Activated effector memory CD4-positive, alpha-beta T cell treated with Interleukin-2 at 50 U/mL for 16 hours (primary cell): ENCODE measurements at places on chromosomes 16 and 17.

GRCh38 chr17:71398800-71399219, 722.0 kb upstream of the SOX9 start:
- no peak for DNase-seq

DNA sequence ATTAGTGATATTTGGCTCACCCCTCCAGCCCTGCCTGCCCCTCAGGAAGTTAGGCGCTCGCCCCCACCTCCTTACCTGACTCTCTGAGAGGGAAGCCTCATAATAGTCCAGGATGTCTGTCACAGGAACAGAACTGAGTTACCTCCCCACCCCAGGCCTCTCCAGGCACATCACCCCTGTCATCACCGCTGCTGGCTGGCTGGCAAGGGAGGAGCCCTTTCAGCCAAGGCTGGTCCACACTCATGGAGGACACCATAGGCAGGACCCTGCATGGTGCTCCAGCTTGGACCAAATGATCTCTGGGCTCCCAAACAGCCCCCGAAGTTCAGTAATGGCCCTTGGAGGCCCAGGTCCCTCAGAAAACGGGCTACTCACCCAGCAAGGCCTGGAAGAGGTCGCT, 1.5 kb downstream of the DLG4 start:
- no peak for DNase-seq

DNA sequence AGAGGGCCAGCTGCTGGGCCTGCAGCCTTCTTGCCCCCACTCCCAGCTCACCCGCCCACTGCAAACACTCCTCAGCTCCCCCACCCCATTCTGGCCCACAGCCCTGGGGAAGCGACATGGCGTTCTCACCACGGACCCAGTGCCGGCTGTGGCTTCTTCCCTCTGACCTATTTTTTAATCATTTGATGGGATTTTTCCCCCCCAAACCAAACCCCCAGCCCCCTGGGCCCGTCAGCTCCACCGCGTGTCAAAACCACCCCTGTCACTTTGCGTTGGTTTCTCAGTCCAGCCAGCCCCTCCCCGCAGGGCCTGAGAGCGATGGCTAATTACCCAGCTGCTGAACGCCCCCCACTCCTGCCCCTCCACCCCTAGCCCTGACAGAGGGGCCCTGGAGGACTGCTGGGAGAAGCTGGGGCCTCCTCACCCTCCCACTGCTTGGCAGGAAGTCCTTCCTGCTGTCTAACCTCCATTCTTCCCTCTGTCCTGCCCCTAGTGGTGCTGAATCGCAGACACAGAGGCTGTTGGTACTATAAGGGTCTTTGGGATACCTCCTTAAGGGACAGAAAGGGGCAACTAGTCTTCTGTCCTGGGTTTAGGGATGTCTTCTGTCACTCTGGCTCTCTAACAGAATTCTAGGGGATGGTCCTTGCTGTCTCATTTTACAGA, 7.5 kb upstream of the TBX21 start:
- DNase-seq, result no peak

DNA sequence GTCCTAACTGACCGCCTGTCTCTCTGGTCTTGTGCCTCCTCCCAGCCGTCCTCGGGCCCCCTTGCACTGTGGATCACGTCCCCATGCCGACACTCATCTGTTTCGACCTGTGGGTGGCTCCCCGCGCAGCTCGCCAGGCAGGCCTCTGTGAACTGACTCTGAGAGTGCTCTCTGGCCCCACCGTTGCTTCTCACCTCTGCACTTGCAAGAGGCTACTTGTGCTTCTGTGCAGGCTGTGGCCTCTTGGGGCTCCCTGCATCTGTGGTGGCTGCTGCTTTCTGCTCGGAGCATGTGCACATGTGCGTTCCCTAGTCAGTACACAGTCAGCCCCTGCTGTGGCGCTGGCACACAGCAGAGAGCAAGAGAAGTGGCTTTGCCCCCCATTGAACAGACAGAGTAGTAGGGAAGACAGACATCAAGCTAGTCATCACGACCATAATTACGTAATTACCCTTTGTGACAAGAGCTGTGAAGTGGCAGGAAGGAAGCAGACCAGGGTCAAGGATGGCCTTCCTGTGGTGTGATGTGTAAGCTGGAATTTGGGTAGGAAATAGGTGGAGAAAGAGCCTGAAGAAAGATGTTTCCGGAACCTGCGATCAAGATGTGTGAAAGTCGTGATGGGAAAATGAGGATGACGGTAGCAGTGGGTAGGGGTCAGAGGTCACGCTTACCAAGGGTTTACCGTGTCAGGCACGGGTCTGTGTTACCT, 256.0 kb upstream of the CACNG5 start:
- no peak for DNase-seq

DNA sequence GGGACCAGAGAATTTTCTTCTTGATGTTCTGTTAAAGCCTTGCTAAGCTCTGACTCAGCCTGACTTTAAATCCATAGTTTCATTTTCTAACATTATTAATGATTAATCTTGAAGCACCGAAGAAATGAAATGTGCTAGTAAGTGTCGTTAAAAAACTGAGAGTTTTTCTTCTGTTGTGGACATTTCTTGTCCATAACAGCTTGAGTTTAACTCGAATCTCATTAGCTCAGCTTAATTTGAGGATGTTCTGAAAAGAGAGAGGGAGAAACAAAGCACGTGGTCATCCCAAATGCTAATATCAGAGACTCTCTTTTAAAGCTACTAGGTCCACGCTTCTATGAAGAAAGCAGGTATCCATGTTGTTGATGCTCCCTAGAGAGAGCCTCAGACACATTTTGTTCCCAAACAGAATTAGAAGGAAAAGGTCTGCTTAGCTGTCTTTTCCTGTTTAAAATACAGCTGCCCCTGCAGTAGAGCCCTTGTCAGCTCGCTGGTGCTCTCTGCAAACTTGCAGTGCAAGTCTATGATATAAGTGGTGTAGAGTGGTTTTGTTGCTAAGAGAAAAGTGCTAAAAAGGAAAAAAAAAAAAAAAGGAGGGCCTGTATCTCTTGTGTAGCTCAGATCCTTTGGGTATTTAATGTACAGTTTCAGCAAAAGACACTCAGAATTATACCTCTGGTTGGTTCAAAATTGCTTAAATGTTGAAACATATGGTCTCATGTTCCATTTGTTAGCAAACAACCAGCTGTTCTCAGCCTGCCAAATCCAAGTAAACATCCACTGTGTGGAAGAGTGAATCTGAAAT, 191.1 kb upstream of the TBX2 start:
- DNase-seq, result no peak

GRCh38 chr17:64081802-64082799, 47.8 kb downstream of the ERN1 start:
- DNase-seq, result no peak

DNA sequence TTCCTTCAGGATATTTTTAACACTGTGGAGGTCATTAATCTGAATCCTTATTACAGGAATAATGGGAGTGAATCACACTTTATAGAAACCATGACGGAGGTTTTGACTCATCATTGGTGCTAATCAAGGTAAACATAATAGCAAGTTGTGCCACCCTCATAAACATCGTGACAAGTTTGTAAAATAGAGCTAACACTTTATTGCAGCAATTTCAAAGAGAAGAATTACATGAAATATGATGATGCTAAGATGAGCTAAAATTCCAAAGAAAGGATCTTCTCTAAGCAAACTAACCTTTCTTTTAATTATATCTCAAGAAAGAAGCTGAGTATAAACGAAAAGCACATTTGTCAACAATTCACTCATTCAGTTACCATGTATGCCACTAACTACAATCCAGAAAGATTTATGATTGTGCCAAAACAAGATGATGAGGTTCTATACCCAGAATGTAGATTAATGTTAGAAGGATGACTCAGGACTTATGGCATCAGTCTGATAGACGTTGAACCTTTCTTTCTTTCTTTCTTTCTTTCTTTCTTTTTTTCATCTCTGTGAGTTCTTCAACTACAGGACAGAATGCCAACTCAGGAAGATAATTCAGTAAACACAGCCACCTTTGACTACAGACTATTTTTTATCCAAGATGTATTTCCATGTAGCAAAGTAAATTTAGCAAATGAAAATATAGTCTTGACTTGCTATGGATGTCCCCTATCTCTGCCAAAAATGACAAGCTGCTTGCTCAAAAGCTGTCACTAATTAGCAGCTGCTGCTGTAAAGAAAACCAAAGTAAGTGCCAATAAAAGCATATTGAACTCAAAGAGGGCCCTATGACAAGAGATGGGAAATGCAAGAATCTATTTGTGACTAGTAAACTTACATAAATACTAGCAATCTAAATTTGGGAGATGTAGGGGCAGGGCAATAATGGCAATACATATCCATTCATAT, 23.3 kb downstream of the STAT5B start:
- no peak for DNase-seq

- DNase-seq, result no peak
These were observed 45.6 kb downstream of the CYB5B start for GRCh38 chr16:69469807-69470561.

DNA sequence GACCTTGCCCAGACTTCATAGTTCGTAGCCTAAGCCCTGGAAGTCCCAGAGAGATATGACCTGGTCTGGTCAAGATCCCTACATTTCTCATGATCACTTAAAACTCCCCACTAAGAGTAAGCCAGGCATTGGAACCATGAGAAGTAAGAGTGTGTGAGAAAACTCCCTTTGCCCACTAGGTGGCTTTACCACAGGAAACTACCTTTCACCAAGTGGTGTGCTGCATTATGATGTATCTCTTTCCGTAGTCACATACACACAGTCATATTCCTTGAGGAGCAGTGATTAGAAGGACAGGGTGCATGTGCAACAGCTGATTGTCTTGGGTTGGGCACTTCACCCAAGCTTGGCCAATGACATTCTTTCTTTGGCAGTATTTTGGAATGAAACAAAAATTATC, 639.3 kb downstream of the KCNJ2 start:
- DNase-seq, result no peak

- DNase-seq, result no peak
These were observed 62.7 kb downstream of the GAS7 start for GRCh38 chr17:10135539-10136257.

GRCh38 chr16:239948-240277, 5.3 kb downstream of the FAM234A start:
- DNase-seq, result no peak

DNA sequence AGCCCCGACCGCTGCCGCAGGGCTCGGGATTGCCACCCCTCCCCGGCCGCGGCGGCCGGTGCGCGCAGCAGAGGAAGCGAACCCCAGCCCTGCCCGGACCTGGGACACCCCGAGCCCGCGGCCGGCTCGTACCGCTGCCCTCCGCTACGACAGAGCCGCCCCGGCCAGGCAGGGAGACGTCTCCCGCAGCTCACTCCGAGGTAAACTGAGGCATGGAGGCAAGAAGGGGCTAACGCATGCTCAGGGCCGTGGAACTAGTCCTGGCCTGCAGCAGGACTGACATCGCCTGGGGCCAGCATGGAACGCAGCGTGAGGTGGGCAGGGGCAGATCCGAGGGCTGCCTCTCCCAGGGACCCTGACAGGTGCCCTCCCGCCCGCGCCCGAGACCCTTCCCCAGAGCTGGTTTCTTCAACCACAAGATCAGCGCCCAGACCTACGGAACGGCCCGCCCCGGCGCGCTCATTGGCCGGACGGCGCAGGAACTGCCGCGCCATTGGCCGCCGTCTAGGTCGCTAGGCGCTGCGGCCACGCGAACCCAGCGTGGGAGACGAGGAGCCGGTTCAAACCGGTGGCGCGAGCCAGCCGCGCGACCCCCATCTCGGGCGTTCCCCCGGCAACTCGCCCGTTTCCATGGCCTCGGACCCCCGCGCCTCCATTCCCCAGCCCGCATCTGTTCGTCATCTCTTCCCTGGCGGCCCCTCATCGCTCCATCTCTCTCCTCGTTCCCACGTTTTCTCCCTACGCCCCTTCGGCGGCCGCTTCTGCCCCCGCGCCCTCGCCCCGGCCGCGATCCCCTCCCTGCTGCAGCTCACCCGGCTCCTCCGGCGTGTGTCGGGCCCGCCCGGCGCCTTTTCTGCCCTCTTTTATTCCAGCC, at the start of gene SLC43A2:
SLC43A2 (minus strand) TSS at position 853 of the 874 bp plus-strand sequence. CDS start 960 bp downstream, outside the sequence.
- DNase-seq, result peak; percentile 65

DNA sequence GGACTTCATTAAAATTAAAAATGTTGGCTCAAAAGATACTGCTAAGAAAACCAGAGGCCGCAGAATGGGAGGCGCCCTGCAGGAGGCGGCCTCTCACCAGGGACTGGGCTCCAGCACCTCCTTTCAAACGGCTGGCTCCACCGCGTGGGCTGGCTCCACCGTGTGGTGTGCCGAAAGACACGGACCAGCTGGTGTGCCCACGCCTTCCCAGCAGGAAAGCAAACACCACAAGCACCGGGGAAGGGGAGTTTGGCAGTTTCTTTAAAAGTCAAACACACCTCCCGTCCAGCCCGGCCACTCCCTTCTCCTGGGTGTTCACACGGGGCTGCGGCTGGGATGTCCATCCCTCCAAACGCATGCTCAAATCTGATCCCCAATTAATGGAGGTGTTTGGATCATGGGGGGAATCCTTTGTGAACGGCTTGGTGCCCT, 13.9 kb downstream of the HAGH start:
- DNase-seq, result peak; percentile 25

DNA sequence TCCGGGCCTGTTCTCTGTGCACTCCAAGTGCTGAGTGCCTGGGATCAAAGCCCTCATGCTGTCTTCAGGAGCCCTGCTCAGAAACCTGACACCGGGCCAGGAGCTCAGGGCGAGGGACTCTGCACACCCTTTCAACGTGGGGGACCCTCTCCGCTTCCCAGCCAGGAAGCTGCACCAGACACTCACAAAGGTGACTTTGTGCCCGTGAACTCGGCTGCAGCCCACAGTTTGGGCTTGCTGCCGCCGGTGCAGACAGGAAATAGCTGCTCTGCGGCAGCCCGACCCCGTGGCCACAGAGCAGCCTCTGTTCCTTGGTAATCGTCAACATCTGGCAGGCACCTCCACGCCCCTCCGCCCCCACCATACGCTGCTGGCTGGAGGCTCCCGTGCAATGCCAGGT, 93.4 kb upstream of the METRNL start:
- DNase-seq, result peak; percentile 67

GRCh38 chr17:14469971-14470370, 169.1 kb downstream of the HS3ST3B1 start:
- no peak for DNase-seq

- no peak for DNase-seq
These were observed 49.5 kb downstream of the COX4I1 start for GRCh38 chr16:85848986-85849385.

GRCh38 chr17:11353601-11354000, 112.6 kb downstream of the SHISA6 start:
- DNase-seq, result no peak

DNA sequence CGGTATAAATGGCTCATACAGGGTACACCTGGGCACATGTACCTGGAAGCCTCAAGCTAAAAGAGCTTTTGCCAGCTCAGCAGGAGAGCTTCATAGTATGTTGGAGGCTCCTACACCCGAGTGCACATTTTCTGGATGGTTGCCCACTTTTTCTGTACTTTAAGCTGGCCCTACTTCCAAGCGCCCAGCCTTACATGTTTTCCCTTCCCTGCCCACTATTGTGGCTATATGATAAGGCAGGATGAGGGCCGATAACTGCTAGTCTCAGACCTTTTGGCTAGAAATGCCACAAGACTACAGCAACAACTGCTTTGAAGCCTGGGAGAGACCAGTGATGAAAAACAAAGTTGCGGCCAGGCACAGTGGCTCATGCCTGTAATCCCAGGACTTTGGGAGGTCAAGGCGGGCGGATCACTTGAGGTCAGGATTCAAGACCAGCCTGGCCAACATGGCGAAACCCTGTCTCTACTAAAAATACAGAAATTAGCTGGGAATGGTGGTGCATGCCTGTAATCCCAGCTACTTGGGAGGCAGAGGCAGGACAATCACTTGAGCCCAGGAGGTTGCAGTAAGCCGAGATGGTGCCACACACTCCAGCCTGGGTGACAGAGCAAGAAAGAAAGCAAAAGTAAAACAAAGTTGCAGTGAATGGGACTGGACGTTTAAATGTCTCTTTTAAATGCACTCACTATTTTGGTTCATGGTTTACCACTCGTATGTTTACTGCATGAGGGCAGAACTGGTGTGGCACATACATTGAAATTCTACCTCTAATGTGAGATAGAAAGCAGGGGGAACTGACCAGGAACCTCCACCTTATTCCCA, 14.2 kb upstream of the MARCHF10 start:
- DNase-seq, result no peak
